ENCODE measurements at places on chromosomes 3 and 15.

- DNase-seq = no peak
These were observed 51.4 kb downstream of the FHIT start for GRCh38 chr3:61199843-61200242.

DNA sequence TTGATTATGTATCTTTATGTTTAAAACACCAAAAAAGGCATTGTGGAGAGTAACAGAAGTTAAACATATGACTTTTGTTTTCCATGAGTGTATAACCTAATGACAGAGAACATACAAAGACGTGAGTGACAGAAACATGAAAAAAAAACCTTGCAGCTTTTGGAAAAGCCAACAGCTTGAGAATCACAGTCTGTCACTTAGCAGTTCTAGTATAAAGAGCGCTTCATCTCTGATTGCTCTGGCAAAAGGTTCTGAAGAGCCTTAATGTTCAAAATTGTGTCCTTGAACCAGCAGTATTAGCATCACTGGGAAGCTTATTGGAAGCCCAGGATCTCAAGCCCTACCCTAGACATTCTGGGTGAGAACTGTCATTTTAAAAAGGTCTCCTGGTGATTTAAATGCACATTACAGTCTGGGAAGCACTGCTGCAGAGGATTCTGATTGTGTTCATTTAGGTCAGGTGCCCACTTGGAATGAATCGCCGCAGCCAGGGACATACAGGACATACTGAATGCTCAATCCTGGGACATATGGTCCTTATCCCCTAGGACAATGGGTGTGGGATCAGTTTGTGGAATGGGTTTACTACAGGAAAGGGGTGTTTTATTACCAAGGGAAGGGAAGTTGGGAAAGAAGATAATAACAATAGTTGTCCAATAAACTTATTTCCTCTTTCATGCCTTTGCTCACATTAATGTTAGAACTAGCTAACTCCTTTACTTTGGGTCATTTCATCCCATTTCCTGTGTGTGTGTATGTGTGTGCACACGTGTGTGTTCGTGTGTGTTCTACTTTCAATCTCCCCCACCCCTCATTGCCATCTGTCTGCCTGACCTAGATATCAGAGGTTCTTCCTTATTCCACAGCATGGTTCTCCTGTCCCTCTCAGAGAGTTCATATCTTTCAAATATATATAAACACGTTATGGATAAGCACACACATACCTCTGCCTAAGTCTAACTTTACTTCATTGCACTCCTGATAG lies 55.0 kb downstream of the LRRC49 start:
- DNase-seq = no peak

- no peak for DNase-seq
These were observed 479.6 kb upstream of the ZNF717 start for GRCh38 chr3:76264911-76265310.

DNA sequence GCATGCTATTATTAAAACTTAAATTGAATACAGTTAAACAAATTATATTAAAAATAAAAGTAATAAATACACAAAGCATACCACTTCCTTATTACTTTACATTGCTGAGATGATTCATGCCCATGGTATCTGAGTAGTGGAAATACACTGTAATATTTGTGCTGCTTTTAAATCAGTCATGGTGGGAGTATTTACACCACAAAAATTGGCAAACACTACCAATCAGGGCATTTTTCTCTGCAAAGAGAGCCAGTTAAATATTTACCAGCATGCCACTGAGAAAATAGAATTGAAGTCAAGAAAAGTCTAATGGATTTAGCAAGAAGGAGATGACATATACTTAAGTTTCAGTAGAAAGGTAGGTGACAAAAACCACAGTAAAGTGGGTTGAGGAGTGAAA lies 19.6 kb downstream of the PPARG start:
- no peak for DNase-seq

DNA sequence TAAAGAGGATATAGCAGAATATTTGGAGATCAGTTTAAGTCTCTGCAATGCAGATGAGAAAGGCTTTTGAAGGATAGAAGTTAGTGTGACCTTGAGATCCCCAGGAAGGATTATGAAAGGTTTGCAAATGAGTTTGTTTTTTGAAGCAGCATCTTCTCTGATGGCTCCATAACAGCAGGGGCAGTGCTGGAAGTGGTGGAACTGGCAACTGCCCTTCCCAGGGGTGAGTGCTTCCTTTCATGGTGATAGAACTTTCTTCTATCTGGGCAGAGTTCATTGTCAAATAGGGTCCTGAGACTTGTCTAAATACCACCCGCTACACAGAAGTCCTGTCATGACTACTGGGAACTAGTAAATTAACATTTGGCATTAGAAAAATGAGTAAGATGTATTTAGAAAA lies 314.2 kb upstream of the MCTP2 start:
- DNase-seq = no peak

DNA sequence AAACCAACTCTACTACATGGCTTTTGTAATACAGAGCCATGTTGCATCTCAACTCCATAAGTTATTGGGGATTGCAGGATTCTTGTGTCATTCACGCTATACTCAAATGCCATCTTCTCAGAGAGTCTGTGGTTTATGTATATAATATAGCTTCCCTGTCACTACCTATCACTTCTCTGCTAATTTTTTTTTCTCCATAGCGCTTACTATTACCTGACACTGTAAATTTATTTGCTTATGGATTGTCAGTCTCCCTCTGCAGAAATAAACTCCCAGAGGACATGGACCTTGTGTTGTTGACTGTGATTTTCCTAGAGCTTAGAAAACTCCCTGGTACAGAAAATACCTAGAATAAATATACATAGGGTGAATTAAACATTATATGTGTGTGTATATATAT lies 990.5 kb downstream of the TBL1XR1 start:
- DNase-seq = no peak

DNA sequence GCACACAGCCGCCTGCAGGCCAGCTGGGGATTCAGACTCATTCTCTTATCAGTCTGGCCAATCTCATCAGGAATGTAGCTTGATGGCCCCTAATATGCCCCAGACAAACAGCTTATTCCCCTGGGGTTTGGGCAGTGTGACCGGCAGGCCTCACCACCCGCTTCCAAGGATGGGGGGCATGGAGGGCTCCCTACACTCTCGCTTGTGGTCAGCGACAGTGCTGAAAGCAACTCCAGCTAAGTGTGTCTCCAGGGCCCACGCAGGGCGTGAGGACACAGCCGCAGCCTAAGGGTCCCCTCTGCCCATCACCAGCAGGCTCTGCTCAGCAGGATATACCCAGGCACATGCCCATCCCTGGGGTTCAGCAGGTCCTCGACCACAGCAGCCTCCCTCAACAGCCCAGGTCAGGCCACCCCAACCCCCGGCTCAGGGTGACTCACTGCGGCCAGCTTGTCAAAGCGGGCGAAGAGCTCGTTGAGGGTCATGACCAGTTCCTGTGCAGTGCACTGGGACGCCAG lies 116.7 kb downstream of the ADCY5 start:
- DNase-seq = no peak

GRCh38 chr15:68992696-68993095 lies 21.8 kb upstream of the NOX5 start:
- peak; percentile 74 for DNase-seq

DNA sequence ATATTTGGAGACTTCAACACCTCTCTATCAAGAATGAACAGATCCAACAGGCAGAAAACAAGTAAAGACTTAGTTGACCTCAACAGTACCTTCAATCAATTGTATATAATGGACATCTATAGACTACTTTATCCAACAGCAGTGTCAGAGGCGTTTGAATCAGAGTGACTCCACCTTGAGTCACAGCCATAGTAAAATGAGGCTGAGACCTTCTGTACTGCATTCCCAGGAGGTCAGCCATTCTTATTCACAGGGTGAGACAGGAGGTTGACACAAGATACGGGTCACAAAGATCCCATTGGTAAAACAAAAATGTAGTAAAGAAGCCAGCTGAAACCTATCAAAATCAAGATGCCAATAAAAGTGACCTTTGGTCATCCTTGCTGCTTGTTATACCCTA lies 299.8 kb downstream of the CNTN3 start:
- no peak for DNase-seq

DNA sequence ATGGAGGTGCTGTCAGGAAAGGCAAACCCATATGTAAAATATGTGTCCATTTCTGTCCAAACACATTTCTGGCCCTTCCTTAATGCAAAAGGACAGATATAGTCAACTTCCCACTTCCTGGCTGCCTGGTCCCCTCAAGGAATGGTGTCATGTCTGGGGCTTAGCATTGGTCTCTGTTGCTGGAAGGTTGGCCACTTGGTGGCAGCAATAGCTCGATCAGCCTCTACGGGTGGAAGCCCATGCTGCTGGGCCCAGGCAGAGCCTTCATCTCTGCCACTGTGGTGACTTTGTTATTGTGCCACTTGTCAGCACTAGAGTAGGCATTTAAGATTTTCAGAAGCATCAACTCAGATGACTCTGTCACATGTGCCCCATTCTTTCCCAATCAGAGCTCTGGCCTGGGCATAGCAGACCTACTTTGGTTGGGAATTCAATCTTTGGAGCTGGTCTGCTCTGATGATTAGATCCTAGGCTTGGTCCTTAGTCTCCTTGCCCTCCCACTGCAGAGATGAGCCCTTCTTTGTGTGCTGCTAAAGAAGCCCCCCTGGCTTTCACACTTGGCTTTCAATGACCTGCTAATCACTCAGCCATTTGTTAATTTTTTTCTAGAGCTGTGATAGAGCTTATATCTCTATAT lies 51.0 kb upstream of the SPSB4 start:
- no peak for DNase-seq

DNA sequence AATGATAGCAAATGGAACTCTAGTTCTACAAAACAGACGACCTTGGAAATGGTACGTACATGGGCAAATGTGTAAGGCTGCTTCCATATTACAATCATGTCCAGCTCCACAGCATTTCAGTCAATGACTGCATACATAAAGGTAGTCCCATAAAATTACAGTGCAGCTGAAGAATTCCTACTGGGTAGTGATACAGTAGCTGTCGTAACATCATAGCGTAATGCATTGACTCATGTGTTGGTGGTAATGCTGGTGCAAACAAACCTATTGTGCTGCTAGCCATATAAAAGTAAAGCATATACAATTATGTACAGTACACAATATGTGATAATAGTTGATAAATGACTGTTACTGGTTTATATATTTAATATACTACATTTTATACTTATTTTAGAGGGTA lies 18.5 kb downstream of the TTC23 start:
- DNase-seq = no peak

GRCh38 chr3:73415118-73415517 lies 209.6 kb downstream of the PDZRN3 start:
- DNase-seq = no peak

DNA sequence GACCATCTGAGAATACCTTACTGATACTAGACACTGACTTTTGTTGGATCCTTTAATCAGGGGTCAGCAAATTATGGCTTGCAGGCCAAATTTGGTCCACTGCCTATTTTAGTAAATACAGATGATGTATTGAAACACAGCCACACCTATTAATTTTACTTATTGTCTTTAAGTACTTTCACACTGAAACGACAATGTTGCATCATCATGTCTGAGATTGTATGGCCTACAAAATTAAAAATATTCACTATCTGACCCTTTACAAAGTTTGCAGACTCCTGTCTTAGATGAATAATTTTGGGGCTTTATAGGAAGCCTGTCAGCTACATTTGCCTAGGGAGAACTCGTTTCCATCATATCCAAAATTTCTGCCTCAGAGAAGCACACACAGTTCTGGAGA lies 503.2 kb upstream of the TGFBR2 start:
- DNase-seq = no peak

DNA sequence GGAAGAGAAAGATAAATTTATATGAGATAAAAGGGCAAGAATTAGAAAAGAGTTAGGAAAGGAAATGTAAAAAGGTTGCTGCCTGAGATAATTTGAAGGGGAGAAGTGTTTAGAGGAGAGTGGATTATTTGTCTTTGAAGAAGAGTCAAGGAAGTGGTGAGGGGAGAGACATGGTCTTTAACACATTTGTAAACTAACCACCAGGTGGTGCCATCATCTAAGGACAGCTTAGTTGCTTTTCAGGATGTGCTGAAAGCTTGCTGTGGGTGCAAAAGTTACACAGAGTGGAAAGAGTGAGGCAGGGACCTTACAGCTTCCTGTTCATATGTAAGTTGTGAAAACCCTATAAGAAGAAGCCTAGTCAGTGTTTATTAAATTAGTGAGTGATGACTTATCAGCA lies 114.1 kb upstream of the DNAJC19 start:
- DNase-seq = no peak

GRCh38 chr15:33994005-33994615 lies 25.8 kb downstream of the CHRM5 start:
- DNase-seq = no peak

GRCh38 chr15:48765022-48765421 lies 45.8 kb downstream of the CEP152 start:
- DNase-seq = no peak

DNA sequence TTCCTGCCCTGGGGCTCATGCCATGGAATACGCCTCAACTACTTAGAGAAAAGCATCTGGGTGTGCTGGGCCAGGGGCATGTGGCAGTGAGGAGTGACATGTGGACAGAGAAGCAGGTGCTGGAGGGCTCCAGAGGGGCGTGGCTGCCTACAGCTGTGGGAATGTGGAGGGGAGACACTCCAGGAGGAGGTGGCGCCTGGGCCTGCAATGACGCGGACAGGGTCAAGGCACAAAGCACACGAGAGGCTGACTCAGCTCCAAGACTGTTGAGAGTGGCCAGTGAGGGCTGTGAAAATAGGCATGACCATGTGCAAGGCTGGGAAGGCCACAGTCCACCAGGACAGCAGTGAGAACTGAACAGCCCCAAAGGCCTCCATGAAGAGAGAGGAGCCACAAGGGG lies 48.5 kb downstream of the PTH1R start:
- no peak for DNase-seq

DNA sequence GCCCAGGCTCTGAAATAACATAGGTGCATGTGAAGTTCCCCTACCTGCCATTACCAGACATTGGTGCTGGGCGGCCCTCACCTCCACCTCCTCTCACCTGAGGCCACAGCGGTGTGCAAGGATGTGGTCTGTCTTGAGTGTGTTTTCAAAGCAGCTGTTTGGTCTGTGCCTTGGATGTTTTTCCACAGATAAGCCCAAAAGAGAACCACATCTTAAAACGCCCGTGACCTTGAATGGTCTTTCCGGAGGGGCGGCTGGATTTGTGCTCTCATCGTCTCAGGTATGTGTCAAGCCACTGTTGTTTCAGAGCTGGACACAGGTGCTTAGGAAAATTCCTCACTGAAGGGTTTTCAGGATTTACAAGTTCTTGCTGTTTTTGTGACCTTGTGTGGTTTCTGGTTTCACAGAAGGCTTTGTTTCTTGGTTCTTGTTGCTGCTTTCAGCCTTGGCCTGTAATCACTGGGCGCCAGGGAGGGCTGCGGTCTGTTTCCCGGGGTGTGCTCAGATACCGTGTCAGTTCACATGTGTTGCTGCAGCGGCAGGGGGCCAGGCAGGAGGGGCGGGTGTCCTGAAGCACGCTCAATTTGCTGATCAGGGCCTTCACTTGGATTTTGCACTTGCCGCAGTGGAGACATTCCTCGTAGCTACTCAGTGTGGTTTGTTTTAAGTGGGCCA lies 128.4 kb downstream of the IGF1R start:
- no peak for DNase-seq

DNA sequence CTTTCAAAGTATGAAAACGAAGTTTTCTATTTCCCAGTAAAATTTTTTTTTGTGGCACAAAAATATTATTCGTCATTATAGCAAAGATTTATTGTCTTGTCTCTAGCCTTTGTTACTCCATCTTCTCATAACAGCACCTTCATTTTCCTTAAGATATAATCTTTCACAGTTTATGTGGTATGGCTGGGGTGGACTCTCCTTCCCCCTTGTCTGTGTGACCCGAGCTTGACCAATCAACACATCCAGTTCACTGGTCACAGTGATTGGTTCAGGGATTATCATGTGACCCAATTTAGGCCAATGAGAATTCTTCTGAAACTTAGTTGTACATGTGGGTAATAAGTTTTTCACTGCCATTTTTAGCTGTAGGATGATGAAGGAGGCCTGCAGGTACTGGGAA lies 71.2 kb upstream of the DCBLD2 start:
- DNase-seq = no peak
